Fibroblast of skin of left quadriceps (primary cell): ENCODE measurements at places on chromosomes 2 and 18.

DNA sequence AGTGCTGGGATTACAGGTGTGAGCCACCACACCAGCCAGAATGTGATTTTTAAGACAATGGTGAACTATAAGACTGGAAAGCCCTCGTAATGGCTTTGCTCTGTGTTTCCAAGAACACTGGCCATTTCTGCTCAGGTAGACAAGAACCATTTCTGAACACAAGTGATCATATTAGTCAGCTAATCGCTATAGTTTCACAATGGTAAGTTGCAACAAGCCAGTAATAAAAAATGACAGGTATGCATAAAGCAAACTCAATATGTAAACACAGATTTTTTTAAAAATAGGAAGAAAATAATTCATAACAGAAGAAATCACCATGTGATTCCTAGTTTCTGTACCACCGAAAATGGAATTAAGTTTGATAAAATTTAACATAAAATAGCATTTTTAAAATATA is 166.5 kb downstream of the THADA start:
- no peak for DNase-seq

DNA sequence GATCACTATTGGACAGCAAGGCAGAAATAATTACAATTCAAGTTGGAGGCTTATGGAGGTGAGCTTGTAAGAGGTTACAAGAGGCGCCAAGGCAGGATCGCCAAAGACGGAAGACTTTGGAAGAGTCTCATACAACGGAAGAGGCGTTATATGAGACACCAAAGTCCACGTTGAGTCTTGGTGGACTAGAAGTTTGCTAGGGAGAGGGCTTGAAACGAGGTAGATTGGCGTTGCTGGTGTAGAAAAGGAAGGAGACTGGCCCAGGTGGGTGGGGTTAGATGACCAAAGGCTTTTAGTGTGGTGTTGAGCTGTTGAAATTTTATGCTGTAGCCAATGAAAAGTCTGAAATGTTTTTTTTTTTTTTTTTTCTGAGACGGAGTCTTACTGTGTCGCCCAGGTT is 1.4 kb downstream of the MSH2 start:
- no peak for DNase-seq

DNA sequence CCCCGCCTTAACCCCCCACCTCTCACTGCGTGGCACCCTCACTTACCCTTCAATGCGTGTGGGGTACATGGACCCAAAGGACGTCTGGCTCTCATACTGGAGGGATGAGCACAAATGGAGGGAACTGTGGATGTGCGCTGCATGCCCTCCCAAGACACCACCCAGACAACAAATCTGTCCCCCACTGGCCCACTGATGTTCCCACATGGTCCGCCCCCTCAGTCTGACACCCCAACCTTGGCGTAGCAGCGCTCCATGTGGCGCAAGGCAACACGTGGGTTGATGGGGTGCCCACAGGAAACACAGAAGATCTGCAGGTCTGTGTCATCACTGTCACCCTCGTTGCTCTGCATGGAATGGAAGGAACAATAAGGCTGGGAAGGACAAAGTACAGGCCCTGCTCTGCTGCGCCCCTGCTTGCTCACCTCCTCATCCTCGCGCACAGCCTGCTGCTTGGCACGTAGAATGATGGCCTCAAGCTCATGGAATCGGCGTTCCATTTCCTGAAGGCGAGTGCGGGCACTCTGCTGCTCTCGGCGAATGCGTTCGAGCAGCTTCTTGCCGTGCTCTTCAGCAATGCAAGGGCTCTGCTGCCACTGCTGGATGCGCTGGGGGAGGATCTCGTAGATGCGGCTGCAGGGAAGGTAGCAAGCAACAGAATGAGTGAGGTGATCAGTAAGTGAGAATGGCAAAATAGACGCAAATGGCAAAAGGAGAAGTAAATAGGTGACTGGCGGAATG is 2.3 kb upstream of the MBD1 start:
- DNase-seq = no peak

GRCh38 chr18:79394534-79395307 is 1.0 kb upstream of the NFATC1 start:
- peak; percentile 49 for DNase-seq

DNA sequence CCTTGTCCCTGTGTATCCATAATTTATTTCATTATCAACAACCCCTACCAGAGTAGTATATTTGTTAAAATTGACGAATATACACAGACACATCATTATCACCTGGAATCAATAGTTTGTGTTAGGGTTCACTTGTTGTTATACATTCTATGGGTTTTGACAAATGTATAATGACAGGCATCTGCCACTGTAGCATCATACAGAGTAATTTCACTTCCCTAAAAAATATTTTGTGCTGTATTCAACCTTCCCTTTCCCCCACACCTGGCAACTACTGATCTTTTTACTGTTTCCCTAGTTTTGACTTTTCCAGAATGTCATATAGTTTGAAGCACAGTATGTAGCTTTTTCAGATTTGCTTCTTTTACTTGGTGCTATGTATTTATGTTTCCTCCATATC is 132.0 kb downstream of the ZNF804A start:
- no peak for DNase-seq

DNA sequence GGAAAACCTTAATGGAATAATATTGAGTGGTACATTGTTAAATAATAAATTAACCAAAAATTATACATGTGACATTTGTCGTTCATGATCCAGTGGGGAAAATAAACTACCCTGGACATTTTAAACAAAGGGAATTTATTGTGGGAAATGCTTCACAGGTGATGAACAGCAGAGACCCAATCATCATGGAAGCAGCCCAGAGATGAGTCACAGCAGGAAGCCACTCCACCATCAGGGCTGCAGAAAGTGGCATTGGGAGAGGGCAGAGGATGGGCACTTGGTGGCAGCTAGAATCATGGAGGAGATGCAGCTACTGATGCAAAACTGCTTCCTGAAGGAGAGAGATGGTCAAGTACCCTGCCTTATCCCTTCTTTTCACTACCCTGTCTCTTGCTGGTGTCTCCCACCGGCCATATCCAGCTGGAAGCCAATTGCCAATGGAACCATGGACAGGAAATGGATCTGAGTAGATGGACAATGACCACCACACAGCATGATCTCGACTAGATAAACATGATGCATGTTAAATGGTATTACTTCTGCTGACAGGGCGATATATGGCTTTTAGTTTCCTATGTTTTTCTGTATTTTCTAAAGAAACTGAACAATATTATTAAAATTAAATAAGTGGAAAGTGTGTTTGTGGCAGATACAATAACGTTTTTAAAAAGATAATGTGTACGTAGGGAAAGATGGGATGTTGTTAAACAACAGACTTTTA is 139.8 kb downstream of the RPIA start:
- DNase-seq = no peak

DNA sequence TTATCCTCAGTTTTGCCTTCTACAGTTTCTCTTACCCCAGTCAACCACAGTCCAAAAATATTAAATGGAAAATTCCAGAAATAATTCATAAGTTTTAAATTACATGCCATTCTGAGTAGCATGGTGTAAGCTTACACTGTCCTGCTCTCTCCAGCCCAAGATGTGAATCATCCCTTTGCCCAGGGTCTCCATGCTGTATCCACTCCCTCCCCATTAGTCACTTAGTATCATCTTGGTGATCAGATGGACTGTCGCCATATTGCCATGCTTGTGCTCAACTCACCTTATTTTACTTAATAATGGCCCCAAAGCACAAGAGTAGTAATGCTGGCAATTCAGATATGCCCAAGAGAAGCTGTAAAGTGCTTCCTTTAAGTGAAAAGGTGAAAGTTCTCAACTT is 18.5 kb upstream of the CCNT2 start:
- peak; percentile 6 for DNase-seq

- no peak for DNase-seq
Measured at GRCh38 chr2:15720561-15721307, 129.1 kb downstream of the DDX1 start.

DNA sequence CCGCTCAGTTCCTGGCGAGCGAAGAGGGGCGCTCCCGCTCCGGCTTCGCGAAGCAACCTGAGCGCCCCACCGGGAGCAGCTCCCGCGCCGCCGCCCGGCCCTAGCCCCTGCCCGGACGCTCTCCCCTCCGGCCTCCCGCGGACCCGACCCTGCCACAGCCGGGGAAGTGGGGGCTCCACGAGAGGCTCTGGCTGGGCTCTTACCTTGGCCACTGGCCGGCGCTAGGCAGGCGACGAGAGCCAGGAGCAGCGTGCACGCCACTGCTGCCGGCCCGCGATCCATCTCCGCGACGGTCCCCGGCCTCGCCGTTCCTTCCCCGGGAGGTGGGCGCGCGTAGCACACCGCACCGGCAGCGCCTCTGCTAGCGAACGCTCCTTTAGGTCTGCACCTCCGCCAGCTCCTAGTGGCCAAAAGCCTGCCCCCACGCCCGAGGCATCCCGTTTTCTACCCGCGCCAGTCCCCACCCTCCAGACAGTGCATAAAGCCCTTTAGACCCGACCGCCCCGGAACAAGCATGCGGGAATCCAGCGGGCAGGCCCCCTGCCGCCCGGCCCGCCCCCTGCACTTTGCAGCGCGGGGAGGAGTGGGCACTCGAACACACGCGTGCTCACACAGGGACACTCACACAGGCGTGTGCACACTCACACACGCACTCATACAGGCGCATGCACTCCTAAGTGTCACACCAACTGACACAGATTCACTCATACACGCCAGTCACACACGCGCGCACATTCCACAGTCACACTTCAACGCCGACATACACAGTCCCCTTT is at the start of gene LRP2:
Gene LRP2 (minus strand): TSS at position 417 of the 776 bp plus-strand sequence. CDS start 135 bp downstream, at position 282.
- DNase-seq = no peak

GRCh38 chr2:176427549-176427948 is 158.3 kb downstream of the MTX2 start:
- no peak for DNase-seq

- DNase-seq = no peak
Measured at GRCh38 chr2:12506846-12507245, 209.9 kb upstream of the TRIB2 start.

DNA sequence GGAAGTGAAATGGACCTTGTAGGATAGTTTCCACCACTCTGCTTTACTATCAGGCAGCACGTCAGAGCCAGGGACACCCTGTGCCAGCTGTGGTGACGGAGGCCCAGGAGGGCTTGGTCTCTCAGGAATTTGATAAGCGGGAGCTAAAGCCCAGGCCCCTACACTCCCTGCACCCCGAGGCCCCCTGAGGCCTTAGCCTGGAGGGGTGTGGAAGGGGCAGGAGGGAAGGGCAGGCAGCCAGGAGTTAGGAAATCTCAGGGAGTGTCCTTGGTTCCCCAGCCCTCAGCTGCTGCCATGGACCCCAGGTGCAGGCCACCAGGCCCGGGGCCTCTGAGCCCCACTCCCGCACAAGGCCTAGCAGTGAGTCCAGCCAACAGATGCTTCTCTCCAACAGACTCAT is 38.2 kb downstream of the PDIA6 start:
- no peak for DNase-seq

DNA sequence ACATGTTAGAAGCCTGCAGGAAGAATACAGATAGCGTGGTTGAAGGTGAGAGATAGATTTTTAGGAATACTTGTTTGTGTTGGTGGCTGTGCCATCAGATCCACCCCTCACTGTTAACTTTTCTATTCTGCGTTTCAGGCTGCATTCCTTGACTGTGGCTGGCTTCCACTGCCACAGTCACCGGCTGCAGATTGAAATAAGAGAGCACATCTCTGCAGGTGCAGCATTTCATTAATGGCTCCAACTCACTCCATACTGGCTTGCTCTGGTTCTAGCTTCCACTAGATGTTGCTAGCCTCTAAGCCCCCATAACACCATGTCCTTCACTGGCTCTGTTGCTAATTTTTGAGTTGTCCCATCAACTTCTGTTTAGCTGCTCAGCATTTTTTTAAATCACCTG is 286.5 kb downstream of the CPS1 start:
- no peak for DNase-seq

GRCh38 chr2:145975406-145975805 is 1455.5 kb upstream of the ZEB2 start:
- no peak for DNase-seq

DNA sequence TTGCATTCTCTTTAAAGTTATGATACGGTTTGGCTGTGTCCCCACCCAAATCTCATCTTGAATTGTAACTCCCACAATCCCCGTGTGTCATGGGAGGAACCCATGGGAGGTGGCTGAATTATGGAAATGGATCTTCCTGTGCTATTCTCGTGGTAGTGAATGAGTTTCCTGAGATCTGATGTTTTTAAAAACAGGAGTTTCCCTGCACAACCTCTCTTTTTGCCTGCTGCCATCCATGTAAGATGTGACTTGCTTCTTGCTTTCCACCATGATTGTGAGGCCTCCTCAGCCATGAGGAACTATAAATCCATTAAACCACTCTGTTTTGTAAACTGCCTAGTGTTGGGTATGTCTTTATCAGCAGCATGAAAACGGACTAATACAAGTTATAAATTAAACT is 37.5 kb upstream of the SESTD1 start:
- no peak for DNase-seq

GRCh38 chr2:73266061-73266901 is 18.0 kb downstream of the FBXO41 start:
- DNase-seq = no peak

- DNase-seq = no peak
Measured at GRCh38 chr2:42156721-42157120, 12.4 kb upstream of the EML4 start.

GRCh38 chr2:36570416-36570815 is 27.6 kb downstream of the FEZ2 start:
- no peak for DNase-seq

- DNase-seq = no peak
Measured at GRCh38 chr18:79491081-79491551, 95.4 kb downstream of the NFATC1 start.
